ENCODE measurements at places on chromosomes 5 and 9.
A peak's percentile ranks its signal among the peaks of the same experiment; 100 is the strongest.

DNA sequence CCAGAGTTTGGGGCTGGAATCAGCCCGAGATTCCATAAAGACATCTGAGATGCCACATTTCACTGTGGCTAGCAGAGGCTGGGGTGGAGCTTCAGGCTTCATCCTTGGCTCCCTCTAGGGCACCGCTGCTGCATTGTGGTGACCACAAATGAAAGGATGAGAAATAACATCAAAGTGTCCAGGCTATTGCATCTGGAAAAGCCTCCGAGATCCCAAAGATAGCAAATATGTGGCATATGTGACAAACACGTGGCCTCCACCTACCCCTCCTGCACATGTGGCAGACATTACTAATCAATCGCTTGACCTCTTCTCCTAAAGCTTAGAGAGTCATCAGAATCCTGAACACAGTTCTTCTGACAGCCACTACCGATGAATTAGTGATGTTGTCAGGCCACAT, 4.5 kb downstream of the SPARC start:
- peak; percentile 63 for DNase-seq

DNA sequence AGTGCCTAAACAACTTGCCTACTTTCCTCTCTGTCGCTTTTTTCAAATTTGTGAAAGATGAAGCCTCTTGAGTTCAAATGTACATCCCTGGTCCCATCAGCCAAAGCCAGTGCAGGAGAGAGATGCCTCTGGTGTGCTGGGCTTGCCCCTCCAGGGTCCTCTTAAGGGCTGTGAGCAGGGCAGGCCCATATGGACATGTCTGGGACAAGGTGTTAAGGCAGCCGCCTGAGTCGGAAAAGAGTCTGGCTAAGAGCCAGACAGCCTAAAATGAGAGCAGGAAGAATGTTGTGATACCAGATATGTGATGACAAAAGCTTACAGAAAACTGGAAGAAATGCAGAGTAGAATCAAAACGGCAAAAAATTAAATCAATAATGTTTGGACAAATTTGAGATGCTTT, 72.5 kb downstream of the APTX start:
- no peak for DNase-seq

DNA sequence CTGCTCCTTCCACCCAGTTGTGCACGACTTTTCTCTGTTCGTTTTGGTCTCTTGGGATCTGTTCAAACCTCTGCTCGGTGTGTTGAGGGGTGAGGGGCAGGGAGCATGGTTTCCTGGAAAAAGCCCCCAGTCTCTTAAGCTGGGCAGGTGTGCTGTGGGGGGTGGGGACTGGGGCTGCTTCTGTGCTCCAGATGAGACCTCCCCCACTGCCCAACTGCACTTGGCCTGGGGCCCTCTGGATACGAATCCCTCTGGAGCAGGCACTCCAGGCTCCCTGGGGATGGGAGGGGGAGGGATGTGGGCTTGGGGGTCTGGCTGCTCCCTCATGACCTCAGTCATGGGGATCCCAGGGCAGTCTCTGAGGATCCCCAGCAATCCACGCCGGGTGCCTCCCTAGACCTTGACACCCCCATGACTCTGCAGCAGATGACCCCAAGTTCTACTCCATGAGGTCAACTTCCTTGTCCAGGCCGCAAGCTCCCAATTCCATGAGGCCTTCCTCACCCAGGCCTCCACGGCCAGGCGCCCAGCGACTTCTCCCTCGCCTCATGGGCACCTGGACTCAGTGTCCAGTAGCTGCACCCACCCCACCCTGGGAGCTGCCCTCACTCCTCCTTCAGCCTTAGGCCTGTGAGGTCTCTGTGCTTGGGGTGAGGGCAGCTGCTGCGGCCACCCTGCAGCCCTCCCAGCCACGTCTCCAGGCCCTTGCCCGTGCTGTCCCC, 5.9 kb upstream of the AHRR start:
- DNase-seq = no peak

GRCh38 chr5:119316086-119316485, 39.7 kb upstream of the TNFAIP8 start:
- no peak for DNase-seq

DNA sequence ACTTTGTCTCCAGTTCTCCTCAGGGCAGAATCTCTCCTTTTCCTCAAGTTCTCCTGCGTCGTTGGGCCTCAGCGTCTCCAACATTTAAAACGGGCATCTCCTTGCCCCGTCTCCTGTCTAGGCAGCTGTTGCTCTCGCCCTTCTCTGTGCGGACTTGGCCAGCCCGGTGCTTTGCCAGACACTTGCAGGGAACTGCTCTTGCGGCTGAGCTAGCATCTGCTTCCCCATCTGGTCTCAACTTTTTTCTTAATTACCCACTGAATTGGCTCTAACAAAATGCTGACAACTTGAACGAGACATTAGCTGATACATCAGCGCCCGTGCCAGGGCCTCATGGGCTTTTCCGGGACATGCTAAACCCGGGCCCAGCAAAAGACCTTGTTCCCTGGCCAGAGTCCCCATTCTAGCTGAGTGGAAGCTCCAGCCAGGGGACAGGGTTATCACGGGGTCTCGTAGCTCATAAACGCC, 25.1 kb downstream of the ZNF618 start:
- peak; percentile 41 for DNase-seq

GRCh38 chr5:35470866-35471265, 146.8 kb upstream of the SPEF2 start:
- peak; percentile 51 for DNase-seq

- no peak for DNase-seq
Measured at GRCh38 chr9:136729926-136730325, 12.8 kb downstream of the LCN10 start.

- peak; percentile 80 for DNase-seq
Measured at GRCh38 chr9:129487658-129488483, 133.0 kb downstream of the C9orf50 start.

- peak; percentile 4 for DNase-seq
Measured at GRCh38 chr9:3292311-3292710, 233.5 kb downstream of the RFX3 start.

DNA sequence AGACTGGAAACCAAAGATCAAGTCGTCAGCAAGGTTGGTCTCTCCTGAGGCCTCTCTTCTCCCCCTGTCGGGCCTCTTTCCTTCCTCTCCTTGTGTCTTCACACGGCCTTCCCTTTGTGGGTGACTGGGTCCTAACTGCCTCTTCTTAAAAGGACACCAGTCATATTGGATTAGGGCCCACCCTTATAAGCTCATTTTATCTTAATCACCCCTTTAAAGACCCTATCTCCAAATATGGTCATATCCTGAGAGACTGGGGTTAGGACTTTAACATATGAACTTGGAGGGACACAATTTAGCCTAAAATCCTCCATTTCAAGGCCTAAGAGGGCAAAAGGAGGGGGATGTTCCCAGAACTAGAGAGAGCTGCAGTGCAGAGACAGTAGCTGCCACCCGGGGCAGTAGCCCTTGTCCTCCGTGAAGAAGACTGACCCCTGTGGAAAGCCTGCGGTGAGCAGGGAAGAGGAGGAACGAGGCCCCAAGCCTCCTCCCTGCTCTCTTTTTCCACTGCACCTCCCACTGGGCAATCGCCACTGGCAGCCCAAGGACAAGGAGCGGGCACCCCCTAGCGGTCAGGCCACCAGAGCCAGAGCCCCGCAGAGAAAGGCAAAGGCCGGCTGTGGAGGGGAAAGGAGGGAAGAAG, 34.9 kb downstream of the CFAP90 start:
- DNase-seq = peak; percentile 48

DNA sequence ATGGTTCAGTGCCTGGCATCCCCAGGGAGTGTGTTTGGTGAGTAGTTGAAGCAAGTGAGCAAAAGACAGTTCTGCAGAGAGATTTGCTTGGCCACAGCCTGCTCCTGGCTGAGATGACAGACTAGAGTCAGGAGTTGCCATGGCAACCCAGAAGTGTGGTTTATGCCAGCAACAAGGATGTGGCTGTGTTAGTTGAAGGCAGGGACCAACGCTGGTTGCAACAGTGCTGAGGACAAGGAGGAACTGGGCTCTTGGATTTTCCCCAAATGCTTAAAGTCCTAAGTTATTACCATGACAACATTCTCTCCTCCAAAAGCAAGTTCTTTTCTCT, 2.7 kb downstream of the NXNL2 start:
- peak; percentile 86 for DNase-seq

DNA sequence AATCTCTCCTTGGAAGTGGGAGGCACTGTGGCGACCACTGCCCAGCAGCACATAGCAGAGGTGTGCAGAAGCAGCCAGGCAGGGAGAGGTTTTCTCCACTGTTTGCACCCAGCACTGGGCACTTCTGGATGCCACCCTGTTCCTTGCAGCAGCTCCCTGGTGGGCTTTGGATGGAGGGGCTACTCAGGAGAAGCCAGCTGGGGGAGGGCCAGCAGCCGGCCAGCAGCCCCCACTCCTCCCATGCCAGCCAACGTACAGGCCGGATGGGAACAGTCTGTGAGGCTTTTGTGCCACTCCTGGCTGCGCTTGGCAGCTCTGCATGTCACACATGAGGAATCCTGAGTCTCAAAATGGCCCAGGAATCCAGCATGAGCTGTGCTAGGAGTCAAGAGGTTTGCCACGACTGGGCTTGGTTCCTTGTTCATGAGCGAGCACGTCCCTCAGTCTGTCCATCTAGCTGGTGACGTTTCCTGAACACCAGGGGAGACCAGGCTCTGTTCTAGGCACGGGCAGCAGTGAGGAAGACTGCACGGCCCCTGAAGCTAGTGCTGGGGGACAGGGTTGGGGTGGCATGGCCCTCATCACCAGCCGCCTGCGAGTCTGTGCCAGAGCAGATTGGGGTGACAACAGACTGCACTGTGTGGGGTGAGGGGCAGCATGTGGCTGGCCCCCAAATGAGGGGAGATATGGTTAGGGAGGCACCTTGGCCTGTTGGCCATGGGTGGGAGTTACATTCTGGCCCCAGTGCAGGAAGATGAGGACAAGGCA, 10.1 kb downstream of the PHF2 start:
- no peak for DNase-seq

- no peak for DNase-seq
Measured at GRCh38 chr5:55535199-55535905, 588 bp upstream of the PLPP1 start.

GRCh38 chr9:3916984-3917383, 382.9 kb downstream of the GLIS3 start:
- peak; percentile 76 for DNase-seq

- DNase-seq = no peak
Measured at GRCh38 chr5:136084698-136085097, 47.9 kb upstream of the SMAD5 start.

- no peak for DNase-seq
Measured at GRCh38 chr9:75452512-75452911, 364.2 kb downstream of the OSTF1 start.

DNA sequence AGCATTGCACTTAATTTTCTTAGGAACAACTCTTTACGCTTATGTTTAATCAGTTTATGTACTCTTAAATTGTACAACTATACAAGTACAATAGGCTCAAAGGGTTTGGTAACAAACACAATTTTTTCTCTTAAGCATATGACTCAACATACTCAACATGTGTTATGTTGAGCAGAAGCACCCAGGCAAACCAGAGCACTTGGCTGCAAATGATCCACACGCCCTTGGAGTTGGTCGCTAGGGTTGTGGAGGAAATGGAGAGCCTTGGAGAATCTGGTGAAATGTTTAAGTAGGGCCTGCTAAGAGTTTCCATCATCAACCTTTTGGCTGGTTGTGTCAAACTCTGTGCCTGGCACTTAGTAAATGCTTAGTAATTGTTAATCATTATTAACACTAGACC, 25.1 kb upstream of the MIER3 start:
- DNase-seq = no peak
